ENCODE measurements at places on chromosomes 4 and X.
A peak's percentile ranks its signal among the peaks of the same experiment; 100 is the strongest.

GRCh38 chr4:145483514-145483913 lies 1.9 kb downstream of the SMAD1 start:
- DNase-seq: no peak

DNA sequence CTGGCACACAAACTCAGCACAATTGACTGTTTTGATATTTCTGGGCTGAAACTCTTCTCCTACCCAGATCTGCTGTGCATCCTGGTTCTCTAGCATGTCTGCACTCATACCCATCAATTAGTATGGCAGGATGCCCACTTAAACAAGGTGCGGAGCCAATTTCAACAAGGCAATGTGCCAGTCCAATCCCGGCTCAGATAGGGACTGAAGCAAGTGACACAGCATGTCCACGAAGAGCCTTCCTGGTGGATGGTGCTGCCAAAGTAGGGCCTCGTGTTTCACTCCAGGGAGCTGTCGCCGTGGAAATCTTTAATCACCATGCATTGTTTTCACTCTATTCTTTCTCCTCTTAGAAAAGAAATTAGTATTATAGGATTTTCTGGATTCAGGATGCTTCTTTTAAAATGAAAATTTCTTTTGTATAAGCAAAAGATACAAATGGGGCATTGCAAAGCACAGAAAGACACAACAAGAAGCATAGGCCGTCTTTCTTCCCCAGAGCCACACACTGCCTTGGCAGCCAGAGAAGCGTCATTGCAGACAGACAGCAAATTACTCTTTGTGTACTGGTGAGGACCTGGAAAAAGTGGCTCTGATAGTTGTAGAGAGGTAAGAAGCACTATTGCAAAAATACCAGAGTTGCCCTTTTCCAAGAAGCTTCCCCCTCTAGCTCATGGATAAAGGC lies 40.6 kb upstream of the LSM6 start:
- no peak for DNase-seq

DNA sequence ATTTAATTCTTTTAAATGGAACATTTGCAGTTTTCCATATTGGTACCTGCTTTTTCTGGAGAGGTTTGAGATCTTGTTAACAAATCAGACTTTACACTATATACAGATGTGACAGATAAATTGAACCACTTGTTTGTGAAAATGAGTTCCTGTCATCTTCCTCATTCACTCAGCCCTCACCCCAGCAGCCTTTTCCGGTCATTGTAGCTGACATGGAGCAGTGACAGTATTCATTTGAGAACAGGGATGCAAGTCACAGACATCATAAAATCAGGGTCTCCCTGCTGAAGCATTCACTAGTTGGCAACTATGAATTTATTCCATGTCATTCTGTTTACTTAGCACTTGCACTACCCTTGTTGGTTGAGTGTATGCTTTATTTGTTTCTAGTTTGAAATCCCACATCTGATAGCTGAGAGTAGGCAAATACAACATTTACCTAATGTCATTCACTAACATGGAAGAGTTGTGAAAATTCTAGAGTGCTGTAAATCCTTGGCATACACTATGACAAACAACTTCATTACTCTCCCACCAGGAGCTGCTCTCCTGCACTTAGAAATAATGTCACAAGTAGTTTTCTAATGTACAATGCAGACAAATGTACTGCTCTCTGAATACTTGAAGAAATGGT lies 78.9 kb downstream of the UGT8 start:
- no peak for DNase-seq

GRCh38 chr4:102663073-102663472 lies 97.7 kb downstream of the MANBA start:
- no peak for DNase-seq

- DNase-seq: no peak
Measured at GRCh38 chr4:176762661-176763308, 29.9 kb downstream of the VEGFC start.

DNA sequence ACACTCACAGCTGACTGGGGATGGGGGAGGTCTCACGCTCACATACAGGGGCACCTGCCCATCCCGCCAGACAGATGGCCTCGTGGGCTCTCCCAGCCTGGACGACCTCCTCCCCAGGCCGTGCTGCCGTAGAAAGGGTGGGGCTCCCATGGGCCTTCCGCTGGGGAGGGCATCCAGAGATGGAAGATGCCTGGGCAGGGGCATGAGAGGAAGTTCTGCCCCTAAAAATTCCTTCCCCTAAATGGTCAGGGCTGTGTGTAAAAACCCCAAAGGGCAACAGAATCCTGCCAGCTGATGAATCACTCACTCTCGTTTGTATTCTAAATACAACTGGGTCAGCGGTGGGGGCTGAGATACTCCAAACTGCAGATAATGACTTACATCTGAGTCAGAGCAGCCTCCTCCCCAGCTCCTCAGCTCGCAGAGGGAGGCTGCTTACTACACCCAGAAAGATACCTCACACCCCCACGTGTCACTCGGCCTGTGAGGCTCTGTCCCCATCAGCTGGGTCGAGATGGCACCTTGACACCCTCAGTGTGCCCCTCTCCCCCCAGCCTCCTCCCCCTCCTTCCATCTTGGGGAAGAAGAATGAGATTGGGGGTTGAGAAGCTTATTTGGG lies 10.1 kb downstream of the WDR1 start:
- peak; percentile 64 for DNase-seq

- no peak for DNase-seq
Measured at GRCh38 chr4:1359976-1360375, 13.0 kb downstream of the UVSSA start.

- no peak for DNase-seq
Measured at GRCh38 chrX:134501941-134502340, 42.0 kb downstream of the HPRT1 start.

- no peak for DNase-seq
Measured at GRCh38 chrX:5458300-5458842, 770.3 kb downstream of the NLGN4X start.

DNA sequence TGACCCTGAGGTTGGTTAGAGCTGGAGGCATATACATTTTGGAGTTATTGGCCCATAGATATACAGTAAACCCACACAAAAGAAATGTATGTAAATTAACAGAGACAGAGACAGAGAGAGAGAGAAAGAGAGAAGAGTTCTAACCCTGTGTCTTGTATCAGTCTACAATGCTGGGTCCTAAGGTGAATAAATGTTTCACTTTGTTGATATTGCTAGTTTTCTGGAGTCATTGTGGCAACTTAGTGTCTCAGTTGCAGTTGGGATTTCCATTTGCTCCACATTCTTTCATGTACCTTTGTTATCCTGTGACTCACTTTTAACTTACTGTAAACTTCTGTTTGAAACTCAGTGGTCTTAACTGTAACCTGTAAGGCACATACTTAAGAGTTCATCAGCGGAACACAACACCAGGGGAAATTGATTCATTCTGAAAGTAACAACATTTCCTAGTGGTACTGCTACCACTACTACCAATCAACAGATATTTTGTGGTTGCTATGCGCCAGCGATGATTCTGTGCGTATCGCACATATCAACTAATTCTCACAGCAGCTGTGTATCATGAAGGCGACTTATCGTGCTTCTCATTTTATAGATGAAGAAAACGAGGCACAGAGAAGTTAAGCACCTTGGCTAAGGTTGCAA lies 38.5 kb upstream of the ETDA start:
- DNase-seq: no peak

GRCh38 chr4:6188687-6189305 lies 11.6 kb downstream of the JAKMIP1 start:
- DNase-seq: no peak

GRCh38 chrX:134161162-134161561 lies 75.8 kb upstream of the CCDC160 start:
- DNase-seq: no peak

- no peak for DNase-seq
Measured at GRCh38 chr4:180751009-180751408, 1492.2 kb upstream of the TENM3 start.

DNA sequence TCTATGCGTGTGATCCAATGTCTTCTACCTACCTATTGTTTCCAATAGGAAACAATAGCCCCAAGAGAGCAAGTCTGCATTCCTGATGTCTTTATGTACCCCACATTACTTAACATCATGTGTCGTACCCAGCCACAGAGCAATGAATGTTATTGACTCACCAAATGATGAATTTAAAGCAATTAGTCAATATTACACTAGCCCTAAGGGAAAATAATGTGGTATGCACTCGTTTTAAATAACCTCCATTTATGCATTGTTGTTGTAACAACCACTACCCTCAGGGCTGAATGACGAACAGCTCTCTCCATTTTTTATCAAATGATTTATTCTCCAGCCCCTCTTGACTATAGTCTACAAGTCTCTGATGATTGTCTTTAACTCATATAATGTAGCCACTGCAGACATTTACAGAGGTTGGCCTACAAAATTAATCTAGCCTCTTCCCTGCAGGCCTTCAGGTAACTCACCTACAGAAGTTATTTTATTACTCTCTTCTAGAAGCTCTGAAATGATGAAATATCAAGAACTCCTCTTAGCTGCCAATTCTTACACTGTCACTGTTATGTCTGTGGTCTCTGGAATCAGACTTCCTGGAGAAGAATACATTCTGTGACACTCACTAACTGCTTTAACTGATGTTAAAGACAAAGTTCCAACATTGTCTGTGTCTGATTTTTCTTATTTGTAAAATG lies 601.7 kb upstream of the GRIA3 start:
- DNase-seq: no peak

DNA sequence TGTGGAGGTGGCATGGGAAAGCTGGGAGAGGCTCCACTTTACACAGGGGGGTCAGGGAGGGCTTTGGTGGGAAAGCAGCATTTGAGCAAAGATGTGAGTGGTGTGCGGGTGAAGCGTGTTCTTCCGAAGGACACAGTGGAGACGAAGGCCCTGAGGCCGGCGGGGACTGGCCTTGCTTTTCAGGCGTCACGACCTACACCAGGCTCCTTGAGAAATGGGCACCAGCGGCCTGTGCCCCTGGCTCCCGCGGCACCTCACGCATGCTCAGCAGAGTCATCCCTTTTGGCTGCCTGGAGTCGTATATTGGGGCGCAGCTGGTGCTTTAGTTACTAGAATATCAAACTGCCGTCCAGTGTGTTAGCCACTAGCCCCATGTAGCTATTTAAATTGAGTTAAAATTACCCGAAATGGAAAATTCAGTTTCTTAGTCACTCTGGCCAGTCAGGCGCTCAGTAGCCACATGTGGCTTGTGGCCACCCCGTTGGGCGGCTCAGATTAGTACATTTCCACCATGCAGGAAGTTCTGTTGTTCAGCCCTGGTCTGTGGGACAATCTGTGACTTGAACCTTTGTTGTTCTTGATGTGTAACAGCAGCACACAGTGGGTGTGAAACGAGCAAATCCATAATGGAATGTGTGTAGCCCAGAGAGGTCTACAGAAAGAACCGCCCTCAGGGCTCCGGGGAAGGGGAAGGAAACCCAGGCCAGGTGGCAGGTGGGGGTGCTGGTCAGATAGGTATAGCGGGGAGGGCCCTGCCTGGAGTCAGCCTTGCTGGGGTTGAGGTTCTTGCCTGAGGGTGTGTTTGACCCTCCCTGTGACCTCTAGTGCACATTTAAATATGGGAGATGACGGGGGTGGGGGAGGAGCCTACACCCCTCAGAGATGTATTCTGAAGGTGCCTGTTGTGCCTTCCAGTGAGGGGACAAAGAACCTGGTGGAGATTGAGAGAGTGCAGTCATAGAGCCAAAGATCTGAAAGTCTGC lies 30.4 kb downstream of the TBC1D14 start:
- DNase-seq: no peak

GRCh38 chrX:54920610-54921426 lies at the start of gene TRO:
TSS of gene TRO (plus strand) at chrX:54920824. CDS start at chrX:54922247, 1,423 bp downstream.
- no peak for DNase-seq
